ENCODE measurements at places on chromosomes 6 and 20.

DNA sequence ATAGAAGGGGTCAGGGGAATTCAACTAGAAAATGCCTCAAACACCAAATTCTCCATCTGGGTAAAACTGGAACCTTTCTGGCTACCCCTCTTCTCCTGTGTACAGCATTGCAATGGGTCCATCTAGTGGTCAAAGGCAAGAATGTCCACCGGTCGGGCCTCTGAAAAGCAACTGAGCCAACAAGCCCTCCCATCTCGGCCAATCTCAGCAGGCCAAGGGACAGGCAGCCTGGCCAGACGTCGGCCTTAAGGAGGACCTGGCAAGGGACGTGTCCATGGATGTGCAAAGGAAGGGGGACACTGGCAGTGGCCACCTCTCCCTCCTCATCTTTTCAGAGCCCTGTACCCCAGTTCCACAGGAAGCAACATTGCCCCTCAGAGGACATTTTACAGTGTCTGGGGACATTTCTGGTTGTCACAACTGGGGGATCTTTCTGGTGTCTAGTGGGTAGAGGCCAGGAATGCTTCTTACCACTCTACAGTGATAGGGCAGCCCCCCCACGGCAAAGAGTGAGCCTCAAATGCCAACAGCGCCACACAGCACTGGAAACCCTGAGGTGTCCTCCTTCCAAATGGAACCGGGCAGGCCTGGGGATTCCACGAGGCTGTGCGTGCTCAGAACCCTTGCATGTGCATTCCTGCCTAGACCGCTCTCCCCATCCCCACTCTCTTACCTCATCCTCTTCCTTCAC is 99.8 kb upstream of the FOXA2 start:
- no peak for DNase-seq

GRCh38 chr6:49739423-49739822 is 4.8 kb downstream of the CRISP3 start:
- no peak for DNase-seq

- DNase-seq: no peak
These were observed 46.4 kb upstream of the FERMT1 start for GRCh38 chr20:6169251-6169650.

- no peak for DNase-seq
These were observed 622 bp downstream of the SS18L1 start for GRCh38 chr20:62143957-62144825.

DNA sequence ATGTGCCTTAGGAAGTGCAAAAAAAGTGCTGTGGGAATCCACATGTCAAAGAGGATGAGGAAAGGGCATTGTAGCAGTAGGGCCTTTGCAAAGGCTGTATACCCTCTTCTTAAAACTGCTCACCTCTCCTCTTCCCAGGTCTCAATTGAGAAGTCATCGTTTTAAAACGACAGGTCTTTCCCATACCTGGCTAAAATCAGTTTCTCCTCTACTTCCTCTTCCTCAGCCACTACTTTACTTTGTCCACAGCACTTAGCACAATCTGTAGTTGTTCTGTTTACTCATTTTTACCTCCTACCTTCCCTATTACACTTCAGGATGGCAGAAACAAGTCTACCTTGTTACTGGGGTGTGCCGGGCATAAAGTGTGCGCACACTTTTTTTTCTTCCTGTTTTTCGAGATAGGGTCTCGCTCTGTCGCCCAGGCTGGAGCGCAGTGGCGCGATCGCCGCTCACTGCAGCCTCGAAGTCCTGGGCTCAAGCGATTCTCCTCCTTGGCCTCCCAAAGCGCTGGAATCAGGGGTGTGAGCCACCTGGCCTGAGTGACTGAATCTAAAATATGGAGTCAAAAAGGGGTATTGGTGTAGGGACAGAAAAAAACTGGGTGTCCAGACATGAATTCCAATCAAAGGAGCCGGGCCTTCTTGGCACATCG is 9.8 kb upstream of the ELOVL5 start:
- DNase-seq: no peak

DNA sequence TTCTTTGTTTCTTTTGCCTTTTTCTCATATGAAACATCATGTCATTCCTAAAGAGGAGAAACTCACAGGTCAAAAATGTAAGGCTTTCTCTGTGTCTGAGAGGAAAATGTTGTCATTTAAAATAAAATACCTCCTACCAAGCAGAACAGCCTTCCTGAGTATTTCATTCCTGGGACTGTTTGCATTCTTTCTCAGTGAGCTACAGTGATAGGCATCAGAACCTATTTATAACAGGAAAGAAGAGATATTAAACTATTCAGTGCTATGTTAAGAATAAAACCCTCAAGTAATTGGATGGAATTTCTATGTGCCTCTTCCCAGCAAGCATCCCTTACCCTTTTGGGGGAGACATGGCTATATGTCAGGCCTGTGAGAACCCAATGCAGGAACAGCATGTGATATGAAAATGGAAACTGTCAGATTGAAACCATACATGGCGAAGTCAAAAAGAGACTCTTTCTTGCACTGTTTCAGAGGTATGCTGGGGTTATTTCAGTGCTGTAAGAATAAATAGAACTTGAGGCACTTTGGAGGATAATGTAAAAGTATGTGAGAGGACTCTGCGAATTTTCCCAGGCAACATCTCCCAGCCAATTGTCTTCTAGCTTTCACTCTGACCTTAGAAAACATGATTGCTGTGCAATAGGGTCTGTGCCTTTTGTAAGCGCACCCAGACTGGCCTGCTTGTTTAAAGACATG is 133.8 kb upstream of the CCN2 start:
- DNase-seq: no peak

Measured in stimulated activated CD4-positive, alpha-beta T cell treated with anti-CD3 and anti-CD28 coated beads, Interleukin-1b, Interleukin-23, amount 100 ng/mL, for 1 hour (primary cell).